ENCODE measurements at places on chromosomes 11 and 22. TPM values are rescaled to one million over a fixed set of nuclear protein-coding genes. Genes with fewer than 3 reads are reported as not detected.

The DGKZ gene
- 148 TPM for total RNA-seq

DNA sequence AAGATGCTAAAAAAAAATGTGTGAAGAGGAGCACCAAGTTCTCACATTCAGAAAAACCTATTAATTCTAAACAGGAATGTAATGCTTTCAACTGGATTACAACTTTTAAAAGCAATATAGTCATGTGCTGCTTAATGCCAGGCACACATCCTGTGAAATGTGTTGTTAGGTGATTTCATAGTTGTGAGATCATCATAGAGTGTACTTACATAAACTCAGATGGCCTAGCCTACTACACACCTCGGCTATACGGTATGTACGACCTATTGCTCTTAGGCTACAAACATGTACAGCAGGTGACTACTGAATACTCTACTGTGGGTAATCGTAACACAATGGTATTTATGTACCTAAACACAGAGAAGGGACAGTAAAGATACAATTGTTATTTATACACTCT, 142.3 kb downstream of the RBFOX2 start:
- peaks cover 11% of the 10 kb centered on the region for H3K4me1 ChIP-seq
- no peak overlapping the region for H3K4me3 ChIP-seq
- no peak for DNase-seq
- no peaks in the 10 kb centered on the region for H3K27me3 ChIP-seq
- H3K36me3 ChIP-seq = no peaks in the 10 kb centered on the region
- H3K27ac ChIP-seq = no peak overlapping the region

The APOBEC3F gene
- total RNA-seq = 3.4 TPM

DNA sequence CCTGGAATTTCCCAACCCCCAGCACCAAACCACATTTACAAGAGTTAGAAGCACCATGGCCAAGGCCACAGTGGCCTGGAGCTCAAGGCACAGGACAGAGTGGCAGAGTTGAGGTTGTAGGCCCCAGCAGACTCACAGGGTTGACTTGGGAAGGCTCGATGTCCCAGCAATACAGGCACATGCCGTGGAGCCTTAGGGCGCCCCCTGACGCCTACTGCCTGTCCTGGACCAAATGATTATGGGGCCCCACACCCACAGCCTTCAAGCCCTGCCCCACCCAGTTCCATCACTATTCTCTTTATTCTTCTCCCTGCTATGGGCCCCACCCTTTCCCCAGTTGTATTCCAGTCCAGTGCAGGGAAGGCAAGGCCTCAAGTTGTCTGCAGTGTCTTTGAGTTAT, at the start of gene CCDC179:
Gene CCDC179, minus strand, starts transcription at position 234 of the 400 bp plus-strand sequence. Its CDS starts 53 bp downstream, at position 181.
- peaks cover 3% of the 10 kb centered on the region for H3K4me1 ChIP-seq
- H3K36me3 ChIP-seq = no peaks in the 10 kb centered on the region
- no peak within 1 kb of the TSS for H3K27ac ChIP-seq
- no peak within 1 kb of the TSS for H3K4me3 ChIP-seq
- DNase-seq = no peak

DNA sequence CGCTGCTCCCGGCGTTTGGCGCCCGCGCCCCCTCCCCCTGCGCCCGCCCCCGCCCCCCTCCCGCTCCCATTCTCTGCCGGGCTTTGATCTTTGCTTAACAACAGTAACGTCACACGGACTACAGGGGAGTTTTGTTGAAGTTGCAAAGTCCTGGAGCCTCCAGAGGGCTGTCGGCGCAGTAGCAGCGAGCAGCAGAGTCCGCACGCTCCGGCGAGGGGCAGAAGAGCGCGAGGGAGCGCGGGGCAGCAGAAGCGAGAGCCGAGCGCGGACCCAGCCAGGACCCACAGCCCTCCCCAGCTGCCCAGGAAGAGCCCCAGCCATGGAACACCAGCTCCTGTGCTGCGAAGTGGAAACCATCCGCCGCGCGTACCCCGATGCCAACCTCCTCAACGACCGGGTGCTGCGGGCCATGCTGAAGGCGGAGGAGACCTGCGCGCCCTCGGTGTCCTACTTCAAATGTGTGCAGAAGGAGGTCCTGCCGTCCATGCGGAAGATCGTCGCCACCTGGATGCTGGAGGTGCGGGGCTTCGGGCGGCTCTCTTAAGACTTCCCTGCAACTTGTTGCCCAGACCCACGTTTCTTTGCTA, at the start of gene CCND1:
Gene CCND1, plus strand, starts transcription at position 162 of the 587 bp plus-strand sequence. Its CDS starts 158 bp downstream, at position 320.
- H3K4me1 ChIP-seq = peaks cover 16% of the 10 kb centered on the region
- peaks cover 37% of the 10 kb centered on the region for H3K27me3 ChIP-seq
- H3K4me3 ChIP-seq = peak within 1 kb of the TSS; percentile 91
- H3K36me3 ChIP-seq = no peaks in the 10 kb centered on the region

DNA sequence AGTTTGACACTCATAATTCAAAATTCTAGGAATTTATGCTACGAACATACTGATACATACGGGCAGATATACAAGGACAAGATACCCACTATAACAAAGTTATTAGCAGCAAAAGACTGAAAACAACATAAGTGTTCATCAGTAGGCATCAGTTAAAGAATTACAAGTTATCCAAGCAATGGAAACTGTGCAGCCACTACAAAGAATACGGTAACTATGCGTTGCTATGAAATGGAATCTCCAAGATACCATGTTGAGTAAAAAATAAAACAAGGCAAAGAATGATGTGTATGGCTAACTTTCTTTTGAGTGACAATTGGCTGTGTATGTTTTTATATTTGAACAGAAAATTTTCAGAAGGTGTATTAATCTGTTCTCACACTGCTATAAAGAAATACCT, 151.7 kb downstream of the ADAMTS15 start:
- H3K27me3 ChIP-seq = no peaks in the 10 kb centered on the region
- H3K36me3 ChIP-seq = no peaks in the 10 kb centered on the region
- DNase-seq = no peak
- no peak overlapping the region for H3K4me3 ChIP-seq

The OR6A2 gene
- 0.97 TPM for total RNA-seq

GRCh38 chr11:119362741-119363080, 16.2 kb upstream of the MFRP start:
- H3K27me3 ChIP-seq = peaks cover 53% of the 10 kb centered on the region
- no peak for DNase-seq
- peaks cover 40% of the 10 kb centered on the region for H3K4me1 ChIP-seq

The PRAME gene
- not detected for total RNA-seq

The ASPHD2 gene
- 10.0 TPM for total RNA-seq

DNA sequence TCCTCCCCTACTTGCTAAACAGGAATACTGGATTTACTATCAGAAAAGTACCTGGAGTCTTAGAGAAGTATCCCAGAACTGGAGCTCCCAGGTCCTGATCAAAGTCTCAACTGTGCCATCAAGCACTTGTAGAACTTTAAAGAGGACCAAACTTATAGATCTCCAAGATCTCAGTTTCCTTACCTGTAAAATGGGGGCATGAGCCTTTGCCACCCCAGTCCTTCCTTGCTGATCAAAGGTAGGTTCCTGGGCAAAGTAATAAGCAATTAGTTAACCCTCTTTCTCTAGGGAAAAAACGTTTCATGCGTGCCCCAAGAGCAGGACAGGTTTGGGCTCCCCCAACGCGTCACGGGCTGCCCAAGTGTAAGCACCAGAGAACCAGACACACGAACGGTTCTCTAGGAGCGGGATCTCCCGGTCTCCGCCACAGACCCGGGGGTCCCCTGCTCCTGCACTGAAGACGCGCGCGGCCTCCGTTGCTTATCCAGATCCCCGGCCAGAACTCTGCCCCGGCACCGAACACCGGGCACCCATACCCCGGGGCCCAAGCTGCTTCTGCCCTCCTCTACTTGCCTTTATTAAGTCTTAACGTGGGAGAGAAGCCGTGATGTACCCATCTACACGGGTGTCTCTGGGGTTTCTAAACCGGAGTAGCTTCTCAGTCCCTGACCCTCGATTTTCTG, 505 bp downstream of the ZNF214 start:
- H3K27me3 ChIP-seq = peaks cover 7% of the 10 kb centered on the region
- H3K4me3 ChIP-seq = peak overlapping the region; percentile 98
- H3K36me3 ChIP-seq = no peaks in the 10 kb centered on the region
- H3K27ac ChIP-seq = no peak overlapping the region
- DNase-seq = peak; percentile 60
- peaks cover 9% of the 10 kb centered on the region for H3K4me1 ChIP-seq

DNA sequence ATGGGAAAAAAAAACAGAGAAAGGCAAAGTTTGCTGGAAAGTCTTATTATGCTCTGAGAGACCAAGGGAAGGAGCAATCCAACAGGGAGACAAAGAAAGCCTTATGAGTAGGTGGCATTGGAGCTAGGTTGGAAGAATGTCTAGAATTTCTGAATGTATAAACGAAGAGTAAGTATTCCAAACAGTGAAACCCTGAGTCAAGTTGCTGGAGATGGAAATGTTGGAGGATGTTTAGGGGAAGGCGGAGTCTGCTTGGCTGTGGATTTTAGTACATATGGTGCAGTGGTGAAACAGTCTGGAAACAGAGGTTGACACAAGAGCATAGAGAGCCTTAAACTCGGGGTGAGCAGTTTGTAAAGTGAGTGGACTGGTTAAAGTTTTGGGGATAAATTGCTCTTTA, 314.8 kb upstream of the CADM1 start:
- H3K27ac ChIP-seq = no peak overlapping the region
- peaks cover 3% of the 10 kb centered on the region for H3K36me3 ChIP-seq
- no peaks in the 10 kb centered on the region for H3K27me3 ChIP-seq
- no peak for DNase-seq

DNA sequence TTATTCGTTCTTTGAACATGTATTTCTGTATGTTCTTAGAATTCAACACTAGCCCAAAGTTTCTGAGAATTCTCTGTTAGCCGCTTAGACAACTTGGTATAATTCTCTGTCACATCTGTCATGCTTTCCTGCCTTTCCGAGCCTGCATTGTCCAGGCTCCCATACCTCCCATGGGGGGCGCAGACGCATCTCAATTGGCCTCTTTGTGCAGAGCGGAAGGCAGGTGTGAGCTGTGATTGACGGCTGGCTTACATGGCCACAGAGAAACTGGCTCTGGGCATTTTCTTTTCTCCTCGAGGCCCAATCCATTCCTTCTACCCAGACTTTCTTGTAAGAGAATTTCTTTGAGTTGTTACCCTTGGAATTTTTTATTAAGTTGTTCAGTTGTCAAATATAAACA, 132.7 kb upstream of the SESN3 start:
- H3K4me3 ChIP-seq = no peak overlapping the region
- no peaks in the 10 kb centered on the region for H3K36me3 ChIP-seq
- peak; percentile 77 for DNase-seq
- no peak overlapping the region for H3K27ac ChIP-seq
- no peaks in the 10 kb centered on the region for H3K27me3 ChIP-seq

The OR10D3 gene
- not detected for total RNA-seq

The BIRC3 gene
- not detected for total RNA-seq
